ENCODE measurements at places on chromosomes 12 and 14. TPM values are rescaled to one million over a fixed set of nuclear protein-coding genes. Genes with fewer than 3 reads are reported as not detected.

SSPN gene
- 4.7 TPM for polyA plus RNA-seq

GRCh38 chr12:132129007-132129406 is 15.1 kb downstream of the DDX51 start:
- H3K4me3 ChIP-seq: no peak overlapping the region
- no peaks in the 10 kb centered on the region for H3K4me1 ChIP-seq
- no peak overlapping the region for H3K27ac ChIP-seq

CCDC175 gene
- polyA plus RNA-seq: not detected

OR10A7 gene
- polyA plus RNA-seq: not detected

TEX22 gene
- polyA plus RNA-seq: 0.68 TPM
